ENCODE measurements at places on chromosomes 3 and 15.
A peak's percentile ranks its signal among the peaks of the same experiment; 100 is the strongest.

DNA sequence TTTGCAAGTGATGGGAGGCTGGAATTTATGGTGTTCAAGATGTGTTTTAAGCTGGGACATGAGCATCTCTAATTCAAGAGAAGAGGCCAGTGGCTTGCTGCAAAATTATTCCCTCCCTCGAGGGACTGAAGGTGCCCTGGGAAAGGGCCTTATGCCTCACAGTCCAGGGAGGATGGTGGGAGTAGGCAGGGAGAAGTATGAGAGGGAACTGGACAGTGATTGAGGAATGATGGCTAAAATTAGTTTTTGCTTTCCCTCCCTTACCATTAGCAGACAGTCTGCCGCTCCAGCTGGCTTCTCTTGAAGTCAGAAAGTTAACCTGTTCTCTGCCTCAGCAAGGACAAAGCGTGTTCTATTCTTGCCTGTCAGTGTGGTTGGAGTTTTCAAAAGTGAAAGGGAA is 139.8 kb upstream of the SEMA6D start:
- DNase-seq, result no peak

- DNase-seq, result no peak
These were observed 51.2 kb downstream of the RUBCN start for GRCh38 chr3:197685546-197685945.

GRCh38 chr3:121836064-121836463 is 1.1 kb downstream of the EAF2 start:
- DNase-seq, result no peak

GRCh38 chr3:187572441-187572840 is 97.8 kb downstream of the SST start:
- no peak for DNase-seq

- DNase-seq, result no peak
These were observed 397.0 kb upstream of the WNT5A start for GRCh38 chr3:55884066-55884465.

GRCh38 chr3:53137835-53138446 is 7.7 kb upstream of the RFT1 start:
- DNase-seq, result no peak

DNA sequence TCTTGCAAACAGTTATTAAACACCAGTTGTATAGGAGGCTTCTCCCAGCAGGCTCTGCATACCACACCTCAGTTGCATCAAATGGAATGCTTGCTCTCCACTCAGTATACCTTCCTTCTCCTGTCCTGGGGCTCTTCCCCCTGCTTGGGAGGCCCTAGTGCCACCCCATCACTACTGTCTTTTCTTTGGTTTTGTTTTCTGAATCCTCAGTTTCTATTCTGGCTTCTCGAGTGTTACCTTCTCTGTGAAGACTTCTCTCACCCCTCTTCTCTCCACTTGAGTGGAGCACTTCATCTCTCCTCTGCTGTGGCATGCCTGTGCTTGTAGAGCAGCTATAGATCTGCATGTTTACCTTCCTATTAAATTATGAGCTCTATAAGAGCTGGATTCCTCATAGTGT is 75.7 kb upstream of the TPRG1 start:
- DNase-seq, result no peak

DNA sequence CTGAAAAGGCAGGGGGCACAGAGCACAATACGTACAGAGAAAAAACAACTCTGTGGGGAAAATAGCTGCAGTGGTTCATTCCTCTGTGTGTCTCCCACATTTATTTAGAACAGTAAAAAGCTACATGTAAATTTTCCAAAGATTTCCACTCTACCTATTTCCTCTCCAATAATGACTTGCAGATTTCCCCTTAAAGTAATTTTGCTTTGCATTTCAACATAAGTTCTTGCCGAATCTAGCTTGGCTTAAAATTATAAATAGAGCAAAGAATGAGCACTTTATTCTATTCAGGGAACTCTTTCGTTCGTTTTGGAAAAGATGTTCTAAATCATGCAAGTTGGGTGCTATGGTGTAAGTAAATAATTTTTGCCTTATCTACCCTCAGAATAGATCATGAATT is 58.2 kb upstream of the NR2E3 start:
- DNase-seq, result no peak

DNA sequence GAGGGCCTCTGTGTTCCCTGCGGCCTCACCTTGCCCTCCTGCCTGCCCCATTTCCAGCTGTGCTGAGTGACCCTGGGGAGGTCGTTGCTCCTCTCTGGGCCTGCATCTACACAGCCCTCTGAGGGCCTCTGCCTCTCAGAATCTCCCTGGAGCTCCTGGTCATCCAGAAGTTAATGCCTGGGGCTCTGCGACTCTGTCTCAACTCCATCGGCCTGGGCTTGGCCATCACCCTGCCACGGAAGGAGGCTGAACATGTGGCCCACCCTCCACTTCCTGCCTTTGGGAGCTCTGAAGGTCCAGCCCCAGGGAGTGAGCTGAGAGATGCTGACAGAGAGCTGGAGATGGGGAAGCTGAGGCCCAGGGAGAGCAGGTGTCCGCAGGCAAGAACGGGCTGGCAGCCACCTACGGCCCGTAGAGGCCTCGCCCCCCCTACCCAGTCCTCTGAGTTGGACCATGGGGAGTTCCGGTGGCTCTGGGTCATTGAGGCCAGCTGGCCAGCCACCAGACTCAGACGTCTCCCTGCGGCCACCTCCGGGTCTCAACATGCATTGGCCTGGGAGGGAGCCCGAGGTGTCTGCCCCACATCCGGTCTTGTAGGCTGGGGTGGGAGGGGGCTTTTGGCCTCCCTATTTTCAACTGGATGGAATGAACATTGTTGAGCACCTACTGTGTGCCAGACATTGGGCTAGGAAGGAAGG is 34.2 kb downstream of the GRIP2 start:
- DNase-seq, result no peak

GRCh38 chr15:85534031-85534430 is 153.6 kb downstream of the AKAP13 start:
- DNase-seq, result no peak

GRCh38 chr3:41141433-41142167 is 57.7 kb upstream of the CTNNB1 start:
- DNase-seq, result no peak

GRCh38 chr3:98777801-98778220 is 14.7 kb downstream of the ST3GAL6 start:
- DNase-seq, result peak; percentile 54

GRCh38 chr3:143442814-143443447 is 323.4 kb downstream of the CHST2 start:
- DNase-seq, result no peak

DNA sequence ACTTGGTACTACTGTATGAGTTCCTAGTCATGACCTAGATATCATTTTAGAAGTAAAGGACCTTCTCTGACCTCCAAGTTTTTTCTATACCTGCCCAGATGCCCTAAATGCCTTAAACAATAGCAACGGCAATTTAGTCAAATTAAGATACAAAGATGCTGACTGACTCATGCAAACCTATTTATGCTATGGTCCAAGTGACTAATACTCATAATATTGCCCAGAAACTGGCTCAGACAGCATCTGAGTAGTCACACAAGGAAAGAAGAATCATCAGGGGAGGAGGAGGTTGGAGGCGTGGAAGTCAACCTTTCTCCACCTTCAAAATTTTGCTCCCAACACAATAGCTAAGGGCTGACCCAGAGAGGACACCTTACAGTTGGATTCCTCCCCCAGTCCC is 6.8 kb downstream of the FYCO1 start:
- peak; percentile 59 for DNase-seq

GRCh38 chr15:91279486-91279885 is 179.4 kb downstream of the SV2B start:
- DNase-seq, result no peak

DNA sequence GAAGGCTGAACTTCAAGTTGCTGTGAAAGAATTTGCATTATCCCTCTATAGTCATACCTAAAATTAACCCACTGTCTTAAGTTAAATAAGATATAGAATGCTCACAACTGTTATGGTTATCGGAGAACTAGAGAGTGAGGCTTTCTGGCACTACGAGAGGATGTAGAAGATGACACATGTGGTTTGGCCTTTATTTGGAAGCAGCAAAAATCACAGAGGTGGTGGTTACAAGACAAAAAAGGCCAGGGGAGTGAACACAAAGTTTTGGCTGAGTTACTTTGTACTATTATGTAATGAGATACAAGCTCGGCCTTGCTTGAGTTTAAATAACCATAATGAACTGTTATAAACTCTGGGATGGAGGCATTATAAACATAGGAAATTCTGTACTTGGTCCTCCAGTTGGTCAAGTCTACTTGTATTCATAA is 78.3 kb upstream of the ICE2 start:
- DNase-seq, result no peak

GRCh38 chr15:87767516-87767915 is 489.0 kb downstream of the NTRK3 start:
- no peak for DNase-seq

GRCh38 chr15:56654624-56655023 is 78.7 kb downstream of the ZNF280D start:
- DNase-seq, result no peak

GRCh38 chr15:92365084-92365483 is 28.6 kb upstream of the ST8SIA2 start:
- no peak for DNase-seq

DNA sequence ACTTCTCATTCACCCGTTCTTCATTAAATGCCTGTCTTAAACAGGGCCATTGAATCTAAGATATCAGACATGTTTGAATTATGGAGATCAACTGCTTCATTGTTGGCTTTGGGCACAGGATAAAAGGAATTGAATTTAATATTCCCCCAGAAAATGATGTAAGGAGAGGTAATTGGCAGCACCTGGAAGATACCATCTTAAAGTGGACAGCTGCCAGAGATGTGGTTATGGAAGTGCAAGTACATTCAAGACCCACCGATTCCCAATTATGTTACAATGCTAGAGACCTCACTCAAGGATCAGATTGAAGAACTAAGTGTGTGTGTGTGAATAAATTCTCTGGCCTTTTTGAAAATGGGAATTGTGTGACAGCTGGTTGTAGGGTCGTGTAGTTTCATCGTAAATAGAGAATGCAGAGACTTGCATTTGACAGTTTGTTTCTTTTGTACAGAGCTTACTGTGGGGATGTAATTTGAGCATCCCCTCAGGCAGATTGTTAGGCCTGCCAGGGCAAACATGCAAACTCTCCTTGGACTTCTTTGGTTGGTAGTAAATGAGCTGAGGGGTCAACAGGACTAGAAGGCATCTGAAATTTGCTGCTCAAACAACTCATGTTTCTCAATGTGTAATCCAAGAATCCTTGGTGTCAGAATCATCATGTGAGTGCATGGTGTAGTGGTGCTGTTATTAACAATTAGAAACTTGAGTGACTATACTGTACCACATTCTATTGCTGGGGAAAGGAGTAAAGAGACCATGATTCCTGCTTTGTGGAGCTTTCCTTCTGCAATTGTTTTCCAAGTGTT is 359.2 kb upstream of the THRB start:
- no peak for DNase-seq

DNA sequence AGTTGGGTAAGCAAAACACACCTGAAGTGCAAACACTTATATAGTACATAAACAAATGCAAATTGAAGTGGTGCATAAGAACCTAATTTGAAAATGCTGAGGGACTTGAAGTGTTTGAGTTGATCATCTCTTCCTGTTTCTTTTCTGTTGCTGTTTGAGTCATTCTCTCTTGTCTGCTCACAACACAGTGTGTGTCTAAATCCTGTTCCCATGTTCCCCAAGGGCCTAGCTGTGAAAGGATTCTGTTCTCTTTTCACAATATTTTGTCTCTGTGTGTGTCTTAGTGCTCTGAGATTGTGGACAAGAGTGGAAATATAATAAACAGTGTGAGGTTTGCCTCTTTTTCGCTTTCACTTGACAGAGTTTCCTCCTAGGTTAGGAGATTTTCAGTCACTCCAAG is 6.1 kb downstream of the CD96 start:
- no peak for DNase-seq

DNA sequence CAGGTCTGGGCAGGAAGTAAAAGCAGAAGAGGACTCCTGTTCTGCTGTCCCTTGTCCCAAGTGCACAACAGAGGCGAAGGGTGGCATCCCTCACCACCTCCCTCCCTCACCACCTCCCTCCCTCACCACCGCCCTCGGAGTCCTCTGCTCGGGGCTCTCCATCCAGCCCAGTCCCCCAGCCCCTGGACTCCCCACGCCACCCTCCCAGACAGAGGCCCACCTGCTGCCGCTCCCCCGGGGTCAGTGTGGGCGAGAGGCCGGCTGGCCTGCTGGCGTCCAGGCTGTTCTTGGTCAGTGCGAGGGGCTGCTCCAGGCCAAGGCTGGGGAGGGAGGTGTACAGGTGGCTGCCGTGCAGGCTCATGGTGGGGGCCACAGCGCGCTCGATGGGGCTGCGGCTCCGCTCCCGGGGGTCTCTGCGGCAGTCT is 79.1 kb downstream of the VGLL4 start:
- DNase-seq, result no peak

All from GM04504 (cell line).